Karpas-422 (cell line): ENCODE measurements at places on chromosomes 7 and 10. TPM values are rescaled to one million over a fixed set of nuclear protein-coding genes. Genes with fewer than 3 reads are reported as not detected.

DNA sequence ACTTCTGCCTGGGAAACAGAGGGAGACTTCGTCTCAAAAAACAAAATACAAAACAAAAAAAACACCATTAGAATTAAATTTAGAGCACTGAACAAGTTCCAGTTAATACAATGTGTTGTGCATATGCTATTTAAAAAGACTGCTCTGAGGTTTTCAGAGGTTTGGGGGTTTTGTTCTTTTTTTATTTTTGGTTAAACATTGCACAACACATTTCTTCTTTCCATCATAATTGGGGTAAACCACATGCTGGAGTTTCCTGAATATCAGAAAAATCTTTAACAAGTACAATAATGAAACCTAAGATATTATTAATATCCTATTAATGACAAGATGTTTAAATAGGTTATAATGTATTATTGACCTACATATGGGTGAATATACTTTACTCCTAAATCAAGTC is 26.3 kb downstream of the IGF2BP3 start:
- no peak for DNase-seq

- DNase-seq = no peak
Measured at GRCh38 chr10:113063043-113063967, 113.3 kb downstream of the TCF7L2 start.

GRCh38 chr7:16695621-16696237 is 49.7 kb downstream of the BZW2 start:
- DNase-seq = peak; percentile 51

- no peak for DNase-seq
Measured at GRCh38 chr7:1163121-1163520, 3.1 kb upstream of the ZFAND2A start.

DNA sequence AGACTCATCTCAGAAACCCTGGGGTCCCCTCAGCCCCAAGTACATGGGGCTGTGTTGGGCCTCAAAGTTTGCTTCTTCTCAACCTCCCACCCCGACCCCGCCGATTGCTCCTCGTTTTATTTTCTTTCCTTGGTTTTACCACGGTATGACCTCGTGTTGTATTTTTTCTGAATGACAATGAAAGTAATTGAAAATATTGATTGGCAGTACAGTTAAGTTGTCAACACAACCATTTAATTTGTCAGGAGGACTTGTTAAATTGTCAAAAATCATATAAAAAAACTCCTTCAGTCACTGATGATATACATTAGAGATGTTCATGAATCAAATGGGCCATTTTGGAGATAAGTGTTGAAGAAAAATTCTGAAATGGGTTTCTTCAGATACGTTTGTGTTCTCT is 520.7 kb downstream of the LRMDA start:
- DNase-seq = no peak

- no peak for DNase-seq
Measured at GRCh38 chr7:41261080-41261479, 441.8 kb downstream of the INHBA start.

GRCh38 chr7:5523052-5523711 is 99.5 kb upstream of the TNRC18 start:
- peak; percentile 79 for DNase-seq

DNA sequence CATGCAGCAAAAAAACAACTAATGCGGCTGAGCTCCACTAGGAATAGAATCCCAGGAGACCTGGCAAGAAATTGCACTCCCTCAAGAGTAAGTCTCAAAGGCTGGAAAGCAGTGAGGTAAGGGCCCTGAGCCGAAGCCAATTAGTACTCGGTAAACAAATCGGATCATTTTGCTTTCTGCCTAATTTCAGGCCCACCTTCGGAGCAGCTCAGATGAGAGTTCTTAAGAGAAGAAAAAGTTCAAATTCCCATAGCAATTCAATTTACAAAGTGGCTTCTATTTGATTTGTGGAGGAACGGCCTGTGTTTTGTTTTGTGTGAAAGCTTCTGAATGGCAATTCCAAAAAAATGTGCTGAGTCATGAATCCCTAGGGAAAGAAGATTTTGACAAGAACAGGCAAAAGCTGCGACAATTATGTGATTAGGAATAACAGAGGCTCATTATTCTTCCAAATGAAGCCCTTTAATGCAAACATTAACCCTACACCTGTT is 60.9 kb downstream of the SLC16A9 start:
- DNase-seq = no peak

GRCh38 chr10:24618401-24618800 is 105.3 kb downstream of the ARHGAP21 start:
- no peak for DNase-seq

DNA sequence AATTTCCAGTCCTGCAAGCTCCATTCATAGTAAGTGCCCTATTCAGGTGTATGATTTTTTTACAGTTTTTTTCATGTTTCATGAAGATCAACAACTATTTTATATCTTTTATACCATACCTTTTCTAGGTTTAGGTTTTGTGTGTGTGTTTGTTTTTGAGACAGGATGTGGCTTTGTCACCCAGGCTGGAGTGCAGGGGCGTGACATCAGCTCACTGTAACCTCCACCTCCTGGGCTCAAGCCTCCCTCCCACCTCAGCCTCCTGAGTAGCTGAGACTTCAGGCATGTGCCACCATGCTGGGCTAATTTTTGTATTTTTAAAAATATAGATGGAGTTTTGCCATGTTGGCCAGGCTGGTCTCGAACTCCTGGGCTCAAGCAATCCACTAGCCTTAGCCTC is 35.0 kb downstream of the ARMH3 start:
- DNase-seq = no peak

AKR1E2 gene
- not detected in 2 replicates for total RNA-seq

AKR1C4 gene
- not detected in 2 replicates for total RNA-seq

SFRP5 gene
- total RNA-seq = not detected in 2 replicates

FASTK gene
- total RNA-seq = 48.8 and 127 TPM in 2 replicates

ACSM6 gene
- total RNA-seq = not detected in 2 replicates
